ENCODE measurements at places on chromosomes 1 and 21. TPM values are rescaled to one million over a fixed set of nuclear protein-coding genes. Genes with fewer than 3 reads are reported as not detected.

DNA sequence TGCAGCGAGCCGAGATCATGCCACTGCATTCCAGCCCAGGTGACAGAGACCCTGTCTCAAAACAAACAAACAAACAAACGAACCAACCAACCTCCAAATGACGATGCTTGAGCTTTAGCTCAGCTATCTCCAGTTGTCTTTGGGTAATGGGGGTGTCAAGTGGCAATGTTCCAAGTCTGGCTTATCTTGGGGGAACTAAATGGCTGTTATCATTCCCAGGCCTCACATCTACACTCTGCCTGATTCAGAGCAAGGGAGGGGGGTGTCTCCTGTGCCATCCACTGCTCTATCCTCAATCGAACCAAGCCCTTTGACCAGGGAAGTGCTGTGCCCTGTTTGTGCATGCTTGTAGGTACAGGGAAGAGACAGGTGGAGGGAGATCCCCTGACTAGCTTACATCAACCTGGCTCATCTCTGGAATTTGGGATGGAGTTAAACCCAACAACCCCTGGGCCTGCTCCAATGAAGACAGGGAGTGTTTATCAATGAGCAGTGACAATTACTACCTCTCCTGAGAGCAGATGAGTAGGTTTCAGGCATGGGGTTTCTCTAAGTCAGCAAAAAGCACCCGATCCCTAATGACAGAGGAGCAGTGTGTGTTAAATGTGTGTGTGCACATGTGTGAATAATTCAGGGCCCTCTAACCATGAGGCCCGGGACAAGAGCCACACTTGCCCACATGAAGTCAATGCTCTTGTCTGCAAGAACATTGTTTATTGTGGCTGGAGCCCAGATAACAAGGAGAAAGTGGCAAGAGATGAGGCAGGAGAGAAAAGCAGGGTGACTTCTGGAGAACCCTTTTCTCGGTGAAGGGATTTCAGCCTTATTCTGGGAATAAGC is 20.3 kb upstream of the IL6R start:
- H3K27me3 ChIP-seq: no peaks in the 10 kb centered on the region
- no peak overlapping the region for H3K4me3 ChIP-seq
- DNase-seq: no peak
- no peak overlapping the region for H3K27ac ChIP-seq
- H3K36me3 ChIP-seq: no peaks in the 10 kb centered on the region

GRCh38 chr21:41367945-41368734 is 6.3 kb downstream of the MX2 start:
- H3K36me3 ChIP-seq: no peaks in the 10 kb centered on the region
- no peak overlapping the region for H3K27ac ChIP-seq
- H3K27me3 ChIP-seq: no peaks in the 10 kb centered on the region
- H3K4me3 ChIP-seq: no peak overlapping the region
- peaks cover 9% of the 10 kb centered on the region for H3K4me1 ChIP-seq

CDCA8 gene
- 21.0 TPM for total RNA-seq

DNA sequence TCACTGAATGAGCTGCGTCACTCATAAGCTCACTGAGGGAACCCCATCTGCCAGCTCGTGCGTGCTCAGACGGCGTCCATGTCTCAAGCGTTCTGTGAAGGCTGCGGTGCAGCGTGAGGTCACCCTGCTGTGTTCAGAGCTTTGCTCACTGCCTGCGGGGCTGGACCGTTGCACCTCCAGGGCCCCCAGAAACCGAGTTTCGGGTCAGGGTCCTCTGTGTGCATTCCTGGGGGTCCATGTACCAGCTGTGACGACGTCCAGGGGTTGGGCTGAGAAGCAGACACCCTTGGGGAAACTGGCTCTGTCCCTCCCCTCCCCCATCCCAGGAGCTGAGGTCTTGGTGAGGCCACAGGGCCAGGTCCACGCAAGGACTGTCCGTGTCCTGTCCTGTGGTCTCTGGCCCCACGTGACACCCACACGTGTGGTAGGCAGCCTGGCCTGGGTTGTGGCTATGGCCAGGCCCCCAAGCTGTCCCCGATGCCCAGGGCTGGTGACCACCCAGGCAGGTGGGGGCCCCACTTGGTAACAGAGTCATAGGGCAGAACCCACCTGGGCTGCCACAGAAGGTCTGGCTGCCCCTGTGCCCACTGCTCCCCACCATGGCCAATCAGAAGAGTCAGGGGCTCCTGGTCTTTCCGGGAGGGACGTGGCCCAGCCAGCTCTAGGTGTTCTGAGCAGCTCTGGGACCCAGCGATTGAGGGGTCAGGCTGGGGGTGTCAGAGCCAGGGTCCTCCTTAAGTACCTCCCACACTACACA is 24.4 kb downstream of the FTCD start:
- no peak for DNase-seq
- H3K27me3 ChIP-seq: no peaks in the 10 kb centered on the region
- H3K27ac ChIP-seq: no peak overlapping the region
- H3K4me3 ChIP-seq: no peak overlapping the region
- no peaks in the 10 kb centered on the region for H3K36me3 ChIP-seq
- H3K4me1 ChIP-seq: no peaks in the 10 kb centered on the region

DNA sequence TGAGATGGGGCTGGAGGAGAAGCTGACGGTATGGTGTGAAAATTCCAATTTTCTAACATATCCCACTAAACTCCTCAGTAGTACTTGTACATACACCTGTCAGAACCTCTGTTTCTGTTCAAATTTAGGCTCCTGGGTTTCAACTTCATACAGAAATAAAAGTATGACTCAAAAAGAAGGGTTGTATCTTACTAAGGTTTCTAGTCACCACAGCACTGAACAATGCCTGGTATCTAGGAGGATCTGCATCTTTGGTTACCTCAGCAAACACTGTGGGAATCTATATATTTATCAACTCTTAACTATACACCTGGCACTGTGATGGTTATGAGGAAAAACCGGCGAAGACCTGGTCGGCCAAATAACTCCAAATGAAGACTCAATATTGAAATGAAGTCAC is 13.8 kb downstream of the RBM34 start:
- no peaks in the 10 kb centered on the region for H3K27me3 ChIP-seq
- H3K27ac ChIP-seq: no peak overlapping the region
- DNase-seq: no peak
- no peaks in the 10 kb centered on the region for H3K36me3 ChIP-seq
- no peaks in the 10 kb centered on the region for H3K4me1 ChIP-seq
- no peak overlapping the region for H3K4me3 ChIP-seq

CHAF1B gene
- total RNA-seq: 6.2 TPM

Measured in testis (tissue), 5 donors.